ENCODE measurements at places on chromosomes 2 and 18.

GRCh38 chr2:4415810-4416413 lies 712.5 kb downstream of the DCDC2C start:
- DNase-seq: no peak

DNA sequence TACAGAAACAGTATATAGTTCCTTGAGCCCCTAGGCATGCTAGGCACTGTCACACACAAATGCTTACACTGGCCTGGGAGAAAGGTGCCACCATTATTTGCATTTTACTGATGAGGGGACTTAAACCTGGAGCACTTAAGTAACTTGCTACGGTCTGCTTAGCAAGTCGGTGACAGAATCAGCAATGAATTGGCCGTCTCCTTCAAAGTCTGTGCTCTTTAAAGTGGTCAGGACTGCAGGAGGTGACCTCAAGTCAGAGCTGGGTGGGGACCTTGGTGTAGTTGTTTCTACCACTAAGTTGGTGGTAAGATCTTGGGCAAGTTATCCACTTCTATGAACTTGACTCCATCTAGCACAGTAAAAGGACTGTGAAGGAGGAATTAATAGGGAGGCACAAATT lies 34.8 kb downstream of the PTPRM start:
- no peak for DNase-seq

DNA sequence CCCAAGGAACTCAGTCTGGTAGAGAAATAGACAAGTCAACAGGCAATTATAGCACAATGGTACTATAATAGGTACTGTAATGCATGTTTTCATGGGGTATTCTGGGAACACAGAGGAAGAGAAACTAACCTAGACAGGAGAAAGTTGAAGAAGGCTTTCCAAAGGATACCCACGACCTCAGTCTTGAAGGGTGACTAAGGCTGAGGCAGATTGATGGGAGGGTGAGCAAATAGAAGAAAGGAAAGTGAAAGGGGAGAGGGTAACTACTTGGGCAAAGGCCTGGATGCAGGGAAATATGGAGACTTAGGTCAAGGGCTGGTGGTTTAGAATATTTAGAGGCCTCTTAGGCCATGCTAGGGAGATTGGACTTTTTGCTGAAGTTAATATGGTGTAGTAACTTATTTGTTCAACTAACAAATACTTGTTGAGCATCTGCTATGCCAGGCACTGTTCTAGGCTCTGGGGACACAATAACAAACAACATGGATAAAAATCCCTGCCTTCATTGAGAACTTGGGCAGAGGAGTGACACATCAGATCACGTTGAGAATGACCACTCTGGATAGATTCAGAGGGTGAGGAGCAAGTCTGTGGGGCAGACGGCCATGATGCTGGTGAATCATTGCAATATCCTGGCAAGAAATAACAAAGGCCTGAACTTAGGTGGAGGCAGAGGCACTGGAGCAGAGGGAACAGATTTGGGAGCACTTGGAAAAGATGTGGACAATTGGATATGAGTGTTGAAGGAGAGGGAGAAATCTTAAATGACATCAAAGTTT lies 56.4 kb downstream of the PLB1 start:
- no peak for DNase-seq

GRCh38 chr18:51824746-51825145 lies 515.3 kb upstream of the DCC start:
- DNase-seq: no peak

DNA sequence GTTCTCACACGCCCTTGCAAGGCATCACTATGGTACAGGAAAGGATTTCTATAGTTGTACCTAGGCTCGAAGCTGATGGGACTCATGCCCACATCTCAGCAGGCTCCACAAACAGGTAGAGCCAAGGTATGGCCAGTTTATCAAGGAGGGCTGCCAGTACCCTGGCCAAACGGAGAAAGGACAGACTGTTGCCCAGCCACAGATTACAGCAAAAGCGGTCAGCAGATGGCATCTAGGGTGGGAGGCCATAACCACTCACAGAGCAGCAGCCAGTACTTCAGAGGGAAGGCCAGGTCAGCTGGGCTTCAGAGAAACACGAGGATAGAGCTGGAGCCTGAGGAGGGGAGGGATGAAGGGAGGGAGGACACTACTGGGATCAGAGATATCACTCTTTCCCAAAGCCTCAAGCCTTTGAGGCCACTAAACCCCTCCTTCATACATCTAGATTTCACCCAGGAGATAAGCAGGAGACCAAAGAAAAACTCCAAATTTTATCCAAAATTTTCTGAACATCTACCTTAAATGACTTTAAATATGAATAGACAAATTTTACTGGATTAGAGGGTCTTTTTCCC lies 904.2 kb upstream of the NXPH2 start:
- DNase-seq: no peak

DNA sequence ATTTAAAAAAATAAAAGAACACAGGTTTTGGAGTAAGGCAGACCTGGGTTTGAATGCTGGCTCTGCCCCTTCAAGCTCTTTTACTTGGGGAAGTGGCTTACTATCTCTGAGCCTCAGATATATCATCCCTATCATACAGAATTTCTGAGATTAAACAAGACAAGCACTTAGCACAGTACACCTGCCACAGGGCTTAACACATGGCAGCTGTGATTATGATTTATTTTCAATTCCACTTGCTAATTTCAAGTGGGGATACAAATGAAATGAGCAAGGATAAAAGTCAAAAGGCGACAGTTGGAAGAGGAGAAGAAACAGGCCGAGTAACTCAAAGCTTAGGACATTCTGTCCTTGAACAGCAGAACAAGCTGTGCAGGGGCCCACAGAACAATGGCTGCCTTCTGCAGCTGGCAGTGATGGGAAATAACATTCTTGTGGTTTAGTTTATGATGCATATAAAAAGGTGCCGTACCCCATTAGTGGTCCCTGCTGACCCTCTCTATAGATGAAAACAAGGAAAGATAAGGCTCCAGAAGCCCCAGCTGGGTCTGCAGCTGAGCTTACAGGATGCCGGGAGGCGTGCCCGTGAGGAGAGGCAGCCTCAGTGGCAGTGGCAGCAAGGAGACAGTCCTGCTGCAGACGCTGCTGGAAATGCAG lies 45.3 kb downstream of the KIF3C start:
- no peak for DNase-seq

- DNase-seq: no peak
Measured at GRCh38 chr18:77366720-77367641, 117.3 kb downstream of the GALR1 start.

DNA sequence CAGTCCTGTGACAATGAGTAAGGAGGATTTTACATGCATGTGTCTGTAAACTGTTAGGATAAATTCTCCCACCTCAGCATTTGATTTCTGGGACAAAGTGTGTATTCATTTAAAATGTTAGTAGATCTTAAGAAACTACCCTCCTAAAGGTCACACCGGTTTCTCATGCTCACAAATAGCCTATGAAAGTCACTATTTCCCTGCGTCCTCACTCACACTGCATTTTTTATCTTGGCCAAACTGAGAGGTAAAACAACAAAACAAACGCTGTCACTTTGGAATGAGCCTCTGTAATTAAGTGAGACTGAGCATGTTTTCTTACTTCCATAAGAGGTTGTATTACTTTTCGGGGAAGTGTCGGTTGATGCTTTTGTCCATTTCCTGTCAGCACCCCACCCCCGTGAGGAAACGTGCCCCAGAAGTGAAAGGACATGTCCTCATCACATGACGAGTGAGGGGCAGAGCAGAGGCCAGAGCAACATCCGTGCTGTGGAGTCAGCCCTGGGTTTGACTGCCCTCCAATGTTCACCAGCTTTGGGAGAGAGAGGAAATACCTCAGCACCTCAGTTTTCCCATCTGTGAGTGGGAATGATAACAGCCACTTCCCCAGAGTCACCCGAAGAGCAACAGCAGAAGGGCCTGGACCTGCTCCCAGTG lies 3.1 kb downstream of the GYPC start:
- DNase-seq: peak; percentile 86

GRCh38 chr2:112483831-112484230 lies 1.9 kb downstream of the TTL start:
- no peak for DNase-seq

DNA sequence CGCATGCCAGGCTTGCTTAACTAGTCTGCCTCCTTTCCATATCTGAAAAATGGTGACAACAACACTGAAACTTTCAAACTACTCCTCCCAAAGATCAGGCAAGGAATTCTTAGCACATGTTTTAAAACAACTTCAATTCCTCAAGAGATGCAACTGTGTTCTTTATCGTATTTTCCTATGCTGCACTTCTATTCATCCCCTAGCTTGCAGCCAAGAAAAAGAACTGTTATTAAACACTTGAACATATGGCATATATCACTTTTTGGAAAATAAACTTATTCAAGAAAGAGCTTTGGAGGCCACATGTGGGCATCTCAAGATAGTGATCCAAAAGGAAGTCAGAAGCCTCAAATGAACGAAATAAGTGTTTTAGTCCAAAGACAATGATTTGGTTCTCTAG lies 75.6 kb upstream of the STAM2 start:
- DNase-seq: no peak

DNA sequence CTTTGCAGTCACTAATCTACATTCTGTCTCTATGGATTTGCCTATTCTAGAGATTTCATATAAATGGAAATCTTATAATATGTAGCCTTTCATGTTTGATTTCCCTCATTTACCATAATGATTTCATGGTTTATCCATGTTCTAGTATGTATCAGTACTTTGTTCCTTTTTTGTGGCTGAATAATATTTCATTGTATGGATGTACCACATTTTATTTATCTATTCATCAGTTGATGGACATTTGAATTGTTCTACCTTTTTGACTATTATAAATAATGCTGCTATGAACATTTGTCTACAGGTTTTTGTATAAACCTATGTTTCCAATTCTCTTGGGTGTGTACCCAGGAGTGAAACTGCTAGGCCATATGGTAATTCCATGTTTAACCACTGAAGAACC lies 221.1 kb downstream of the ICOS start:
- no peak for DNase-seq

DNA sequence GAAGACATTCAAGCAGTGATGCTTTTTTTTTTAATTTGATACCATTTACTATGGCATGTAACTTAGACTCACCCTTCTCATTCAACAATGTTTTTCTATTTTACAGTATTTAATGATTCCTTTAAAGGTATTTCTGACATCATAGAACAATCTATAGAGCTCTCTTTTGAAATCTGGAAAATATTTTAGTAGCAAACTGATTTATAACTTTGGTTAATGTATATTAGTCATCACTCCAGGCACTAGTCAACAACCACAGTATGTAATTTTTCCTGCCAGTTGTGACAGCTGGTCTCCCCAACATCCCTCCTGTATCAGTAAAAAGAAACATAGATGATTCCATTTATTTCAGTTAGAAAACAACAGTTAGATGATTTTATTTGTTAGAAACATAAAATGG lies 122.9 kb downstream of the LCLAT1 start:
- no peak for DNase-seq

- no peak for DNase-seq
Measured at GRCh38 chr2:229520691-229521096, 193.7 kb downstream of the DNER start.

DNA sequence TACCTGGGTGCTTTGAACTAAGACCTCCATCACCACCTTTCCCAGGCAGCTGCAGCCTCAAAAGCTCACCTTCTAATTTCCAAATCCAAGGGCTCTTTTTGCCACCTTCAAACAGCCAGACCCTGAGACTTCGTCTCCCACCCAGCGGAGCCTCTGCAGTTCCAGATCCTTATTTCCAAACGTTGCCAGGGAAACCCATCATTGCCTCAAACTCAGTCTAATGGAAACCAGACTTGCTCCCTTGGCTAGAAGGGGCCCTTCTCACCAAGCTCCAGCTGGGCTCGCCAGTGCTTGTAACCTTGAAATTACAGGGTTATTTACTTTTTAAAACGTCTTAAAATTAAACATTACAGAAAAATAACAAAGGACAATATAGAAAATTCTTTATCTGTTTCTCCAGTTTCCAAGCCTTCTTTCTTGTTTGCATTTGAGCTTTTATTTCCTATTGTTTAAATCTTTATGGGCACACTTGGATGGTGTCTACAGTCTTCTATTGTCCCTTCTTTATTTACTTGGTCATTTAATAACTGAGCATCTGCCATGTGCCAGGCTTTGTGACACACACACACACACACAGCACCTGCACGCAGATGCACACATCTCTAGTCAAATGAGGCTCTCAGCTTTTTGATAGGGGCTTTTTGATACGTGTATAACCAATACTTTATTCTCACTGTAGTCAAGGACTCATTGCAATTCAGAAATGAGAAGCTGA lies 36.1 kb downstream of the TRPM8 start:
- DNase-seq: no peak

- peak; percentile 51 for DNase-seq
Measured at GRCh38 chr18:54983041-54983686, 23.9 kb upstream of the CCDC68 start.

GRCh38 chr2:230946429-230947234 lies 21.6 kb upstream of the GPR55 start:
- DNase-seq: peak; percentile 50

DNA sequence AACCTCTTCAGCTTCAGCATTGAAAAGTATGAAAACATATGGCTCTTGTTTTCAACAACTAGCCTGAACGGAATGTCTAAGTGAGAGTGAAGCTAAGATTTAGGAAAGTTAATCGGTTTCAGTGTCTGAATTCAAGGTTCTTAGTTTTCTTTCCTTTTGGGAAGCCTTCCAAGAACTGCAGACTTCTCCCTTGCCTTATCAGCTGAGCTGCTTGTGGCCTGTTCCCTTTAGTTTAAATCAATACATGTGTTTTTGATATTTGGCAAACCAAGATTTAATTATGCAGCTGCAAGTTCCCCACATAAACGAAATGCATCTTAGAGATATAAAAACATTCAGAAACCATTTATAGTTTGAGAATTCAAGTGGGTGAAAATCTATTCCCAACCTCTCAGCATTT lies 274.3 kb upstream of the NRP2 start:
- no peak for DNase-seq

- no peak for DNase-seq
Measured at GRCh38 chr2:134865067-134865787, 26.8 kb downstream of the ACMSD start.

- peak; percentile 33 for DNase-seq
Measured at GRCh38 chr2:118046634-118047210, 32.9 kb upstream of the CCDC93 start.

GRCh38 chr2:168801961-168802858 lies at the start of gene NOSTRIN:
TSS of gene NOSTRIN (plus strand) at chr2:168802637. CDS start at chr2:168802647, 10 bp downstream.
- DNase-seq: no peak

DNA sequence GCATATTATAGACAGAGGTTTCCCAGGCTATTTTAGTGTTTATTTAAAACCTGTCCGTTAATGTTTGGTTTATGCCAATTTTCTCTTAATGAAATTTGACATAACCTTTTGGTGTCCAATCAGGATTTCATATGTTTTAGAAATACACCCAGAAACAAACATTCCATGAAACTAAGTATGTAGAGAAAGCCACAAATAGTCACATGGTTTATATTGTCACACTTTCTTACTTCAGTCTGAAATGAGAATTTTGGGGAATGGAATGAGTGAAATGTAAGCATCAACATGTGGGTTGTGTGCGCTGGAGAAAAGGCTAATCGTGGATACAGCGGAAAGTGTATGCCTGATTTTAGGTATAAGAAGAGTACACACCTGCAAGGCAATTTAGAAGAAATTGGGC lies 277.0 kb upstream of the RAB12 start:
- DNase-seq: no peak

- no peak for DNase-seq
Measured at GRCh38 chr2:177171418-177171865, 41.2 kb upstream of the HNRNPA3 start.

- peak; percentile 28 for DNase-seq
Measured at GRCh38 chr2:7620255-7620654, 703.0 kb downstream of the RNF144A start.

- DNase-seq: no peak
Measured at GRCh38 chr2:108536911-108537310, 2.6 kb downstream of the LIMS1 start.

GRCh38 chr18:54690198-54690597 lies 99.2 kb downstream of the DYNAP start:
- no peak for DNase-seq
